Foreskin fibroblast (primary cell): ENCODE measurements at places on chromosomes 3 and 15.

GRCh38 chr15:101498076-101498716 lies 8.7 kb upstream of the PCSK6 start:
- DNase-seq: no peak

- DNase-seq: no peak
These were observed 154.5 kb upstream of the TBL1XR1 start for GRCh38 chr3:177351757-177352158.

- DNase-seq: no peak
These were observed 674.0 kb downstream of the OTOL1 start for GRCh38 chr3:162170581-162170980.

- no peak for DNase-seq
These were observed 135.4 kb upstream of the MB21D2 start for GRCh38 chr3:193053046-193053435.

DNA sequence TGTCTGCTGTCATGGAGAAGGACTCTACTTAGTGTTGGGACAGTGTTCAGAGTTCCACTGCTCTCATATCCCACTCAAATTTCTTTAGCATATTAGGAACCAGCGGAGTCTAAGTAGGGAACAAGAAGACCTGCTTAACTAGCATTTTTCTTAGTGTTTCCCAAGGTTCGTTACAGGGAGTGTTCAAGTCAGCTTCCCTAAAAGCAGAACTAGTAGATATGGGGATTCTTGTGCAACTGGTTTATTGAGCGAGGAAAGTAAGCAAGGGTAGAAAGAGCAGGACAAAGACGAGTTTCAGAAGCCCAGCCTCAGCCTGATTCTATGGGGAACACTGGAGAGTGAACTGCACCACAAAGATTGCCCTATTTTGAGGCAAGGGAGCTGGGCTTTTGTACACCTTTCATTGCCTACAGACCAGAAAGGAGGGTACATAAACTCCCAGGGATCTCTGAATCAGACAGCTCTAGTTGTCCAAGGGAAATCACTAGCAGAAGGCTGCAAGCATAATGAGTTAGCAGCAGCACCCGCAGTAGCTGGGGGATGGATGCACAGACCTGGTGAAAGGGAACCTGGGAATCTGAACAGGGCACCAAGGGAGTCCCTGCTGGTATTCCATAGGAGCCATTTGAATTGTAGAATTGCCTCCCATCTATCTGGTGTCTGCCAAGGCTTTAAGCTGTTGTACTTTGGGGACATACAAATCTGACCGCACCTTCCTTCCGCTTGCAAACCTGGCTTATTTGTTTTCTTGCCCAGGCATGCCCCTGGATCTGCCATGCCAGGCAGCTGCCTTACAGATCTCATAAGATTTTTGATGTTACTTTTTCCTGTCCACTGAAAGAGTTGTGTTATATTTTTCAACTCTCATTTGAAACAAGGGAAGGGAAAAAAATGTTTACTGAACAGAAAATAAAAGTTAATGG lies 15.1 kb downstream of the CMTM7 start:
- no peak for DNase-seq

GRCh38 chr3:8317661-8318649 lies 183.7 kb upstream of the LMCD1 start:
- peak; percentile 78 for DNase-seq

DNA sequence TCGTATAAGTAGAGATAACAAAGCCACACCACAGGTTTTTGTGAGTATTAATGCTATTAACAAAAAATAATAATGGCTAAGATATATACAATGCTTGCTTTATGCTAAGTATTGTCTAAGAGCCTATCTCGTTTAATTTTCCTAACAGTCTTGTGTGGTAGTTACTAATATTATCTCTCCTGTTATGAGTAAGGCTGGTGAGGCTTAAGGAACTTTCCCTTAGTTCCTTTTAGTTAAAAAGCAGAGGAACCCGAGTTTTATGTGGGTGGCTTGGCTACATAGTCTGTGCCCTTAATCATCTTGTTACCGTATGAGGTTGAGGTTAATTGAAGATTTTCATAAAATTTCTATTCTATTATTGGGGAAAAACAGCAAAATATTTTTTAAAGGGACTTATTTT lies 218.4 kb downstream of the SOX2 start:
- no peak for DNase-seq

DNA sequence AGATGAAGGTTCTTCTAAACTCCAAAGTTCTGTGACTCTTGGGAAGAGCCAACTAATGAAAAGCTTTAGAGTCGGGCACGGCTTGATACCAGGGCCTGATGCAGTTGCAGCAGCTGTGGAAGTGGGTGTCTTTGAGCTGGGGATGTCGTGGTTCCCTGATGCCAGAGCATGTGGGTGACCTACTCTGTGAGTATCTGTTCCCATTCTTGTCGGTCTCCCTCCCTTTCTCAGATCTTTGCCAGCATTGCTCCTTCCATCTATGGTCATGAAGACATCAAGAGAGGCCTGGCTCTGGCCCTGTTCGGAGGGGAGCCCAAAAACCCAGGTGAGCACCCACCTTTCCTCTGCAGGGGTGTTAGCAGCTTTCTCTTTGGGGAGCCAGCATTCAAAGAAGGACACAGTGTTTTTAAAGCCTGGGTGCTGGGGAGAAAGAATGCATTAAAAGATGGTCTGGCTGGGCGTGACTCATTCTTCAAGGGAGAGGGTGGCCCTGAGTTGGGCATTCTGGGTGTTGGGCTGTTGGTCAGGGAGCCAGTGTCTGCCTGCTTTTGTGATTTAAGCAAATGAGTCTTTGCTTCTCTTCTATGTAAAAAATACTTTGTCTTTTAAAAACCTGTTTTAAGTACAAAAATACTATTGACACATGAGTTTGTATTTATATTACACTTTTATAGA lies 13.2 kb upstream of the PODXL2 start:
- no peak for DNase-seq

DNA sequence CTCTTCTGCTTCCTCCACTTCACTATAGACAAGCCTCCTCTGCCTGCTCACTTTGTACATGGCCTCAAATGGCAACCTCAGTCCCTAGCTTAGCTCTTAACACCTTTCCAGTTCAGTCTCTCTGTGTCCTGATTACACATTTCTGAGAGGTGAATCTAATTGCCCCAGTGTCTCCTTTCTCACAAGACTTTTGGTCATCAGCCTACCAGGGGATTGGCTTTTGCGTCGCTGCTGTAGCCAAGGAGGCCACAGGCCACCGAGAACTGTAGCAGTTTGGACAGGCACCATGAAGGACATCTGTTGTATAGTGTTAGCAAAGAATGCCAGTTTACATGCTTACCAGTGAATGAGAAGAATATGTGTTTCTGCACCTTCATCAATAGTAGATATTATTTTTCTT lies 8.5 kb downstream of the IREB2 start:
- no peak for DNase-seq

DNA sequence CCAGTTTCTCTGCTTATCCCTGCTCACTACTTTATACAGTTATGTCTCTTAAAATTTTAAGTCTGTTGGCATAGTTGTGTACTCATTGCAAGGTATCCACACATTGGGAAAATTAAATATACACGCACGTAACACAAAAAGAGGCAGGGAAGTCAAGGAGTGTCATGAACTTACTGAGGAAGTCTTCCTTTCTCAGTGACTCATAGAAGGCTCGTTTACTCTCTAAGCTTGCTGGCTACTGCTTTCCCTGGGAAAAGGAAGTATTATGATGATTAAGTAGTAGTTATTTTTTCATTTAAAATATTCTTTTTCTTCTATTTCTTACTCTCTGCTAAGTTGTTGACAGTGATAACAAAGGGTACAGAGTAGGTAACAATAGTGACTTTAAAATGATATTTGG lies 287.3 kb downstream of the UBE2E2 start:
- DNase-seq: peak; percentile 66

- no peak for DNase-seq
These were observed 95.5 kb downstream of the FRMD4B start for GRCh38 chr3:69290430-69290829.

DNA sequence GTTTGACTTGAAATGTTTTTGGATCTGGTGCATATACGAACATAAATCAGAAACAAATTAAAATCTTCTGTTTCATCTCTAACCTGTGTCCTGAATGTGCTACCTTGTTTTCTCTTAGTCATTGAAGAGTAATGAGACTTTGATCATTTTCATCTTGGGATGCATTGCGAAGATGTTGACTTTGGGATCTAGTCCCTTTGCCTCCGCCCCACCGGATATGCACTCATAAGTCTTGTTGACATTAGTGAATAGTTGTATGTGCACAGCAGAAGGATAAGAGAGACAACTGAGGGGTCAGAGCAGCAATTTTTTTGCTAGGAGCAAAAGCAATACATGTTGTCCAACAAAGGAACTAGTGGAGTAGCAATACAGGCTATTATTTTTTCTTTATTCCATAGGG lies 35.9 kb upstream of the SPRED1 start:
- peak; percentile 31 for DNase-seq

DNA sequence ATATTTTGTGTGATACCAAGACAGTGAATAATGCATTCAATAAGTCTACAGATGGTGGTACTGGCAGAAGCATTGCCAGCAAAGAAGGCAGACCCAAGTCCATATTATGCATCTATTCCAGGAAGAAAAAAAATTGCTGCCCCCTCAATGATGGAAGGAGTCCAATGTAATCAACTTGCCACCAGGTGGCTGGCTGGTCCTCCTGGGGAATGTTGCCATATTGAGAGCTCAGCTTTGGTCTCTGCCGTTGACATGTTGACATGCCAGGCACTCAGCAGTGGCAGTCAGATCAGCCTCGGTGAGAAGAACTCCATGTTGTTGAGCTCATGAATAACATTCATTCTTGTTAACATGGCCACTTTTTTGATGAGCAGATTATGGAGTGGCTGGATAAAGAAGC lies 298.5 kb downstream of the IGSF11 start:
- DNase-seq: no peak

- no peak for DNase-seq
These were observed 48.3 kb downstream of the TOPAZ1 start for GRCh38 chr3:44289882-44290462.
